ENCODE measurements at places on chromosomes 5 and 9. TPM values are rescaled to one million over a fixed set of nuclear protein-coding genes. Genes with fewer than 3 reads are reported as not detected.

DNA sequence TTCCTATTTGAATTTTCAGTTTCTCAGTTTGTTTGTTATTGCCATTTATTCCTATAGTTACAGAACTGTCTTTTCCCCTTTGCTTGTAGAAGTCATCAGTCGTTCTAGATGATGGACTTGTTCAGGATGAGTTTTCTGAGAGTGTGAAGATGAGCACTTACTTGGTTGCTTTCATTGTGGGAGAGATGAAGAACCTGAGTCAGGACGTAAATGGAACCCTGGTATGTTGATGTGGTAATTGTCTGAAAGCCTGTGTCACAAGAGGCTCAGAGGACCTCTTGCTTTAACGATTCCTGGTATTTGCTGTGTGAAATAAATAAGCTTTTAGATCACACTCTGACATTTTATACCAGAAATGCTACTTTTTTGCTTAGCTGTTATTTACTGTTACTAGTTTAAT, 50.6 kb downstream of the LNPEP start:
- DNase-seq: no peak

- no peak for DNase-seq
These were observed 19.6 kb downstream of the UGCG start for GRCh38 chr9:111916234-111916645.

DNA sequence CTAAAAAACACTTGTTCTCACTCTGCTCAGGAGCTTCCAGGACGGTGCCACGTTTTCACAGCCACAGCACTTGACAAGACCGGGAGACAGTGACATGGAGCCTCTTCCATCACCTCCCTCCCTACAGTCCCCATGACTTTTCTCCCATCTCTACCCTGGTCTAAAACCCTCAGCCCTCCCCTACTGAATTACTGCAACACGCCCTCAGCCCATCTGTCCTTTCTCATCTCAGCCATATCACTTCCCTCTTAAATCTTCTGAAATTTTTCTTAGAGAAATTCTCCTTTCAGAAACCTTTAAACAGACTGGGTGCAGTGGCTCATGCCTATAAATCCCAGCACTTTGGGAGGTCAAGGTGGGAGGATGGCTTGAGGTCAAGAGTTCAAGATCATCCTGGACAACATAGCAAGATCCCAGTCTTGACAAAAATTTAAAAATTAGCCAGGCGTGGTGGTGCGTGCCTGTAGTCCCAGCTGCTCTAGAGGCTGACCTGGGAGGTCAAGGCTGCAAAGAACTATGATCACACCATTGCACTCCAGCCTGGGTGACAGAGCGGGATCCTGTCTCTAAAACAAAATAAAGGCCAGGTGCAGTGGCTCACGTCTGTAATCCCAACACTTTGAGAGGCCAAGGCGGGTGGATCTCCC, 125.8 kb downstream of the MYO10 start:
- DNase-seq: no peak

GRCh38 chr5:153094333-153094732, 396.1 kb upstream of the GRIA1 start:
- DNase-seq: no peak

DNA sequence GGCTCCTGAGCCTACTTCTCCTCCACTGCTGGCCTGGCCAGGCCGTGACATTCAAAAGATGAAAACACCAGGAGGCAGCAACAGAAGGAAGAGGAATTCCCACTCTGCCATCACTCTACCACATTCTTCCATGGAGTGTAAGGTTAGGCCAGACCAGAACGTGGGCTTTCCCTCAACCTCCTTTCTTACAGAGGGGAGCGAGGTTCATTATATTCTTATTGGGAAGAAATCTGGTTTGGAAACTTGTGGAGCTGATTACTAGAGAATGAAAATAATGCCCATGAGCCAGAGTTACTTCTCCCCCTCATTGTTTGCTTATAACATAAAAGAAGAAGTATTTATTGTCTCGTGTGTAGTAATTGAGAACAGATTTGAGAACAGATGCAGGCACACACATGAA, 136.3 kb upstream of the BASP1 start:
- DNase-seq: no peak

DNA sequence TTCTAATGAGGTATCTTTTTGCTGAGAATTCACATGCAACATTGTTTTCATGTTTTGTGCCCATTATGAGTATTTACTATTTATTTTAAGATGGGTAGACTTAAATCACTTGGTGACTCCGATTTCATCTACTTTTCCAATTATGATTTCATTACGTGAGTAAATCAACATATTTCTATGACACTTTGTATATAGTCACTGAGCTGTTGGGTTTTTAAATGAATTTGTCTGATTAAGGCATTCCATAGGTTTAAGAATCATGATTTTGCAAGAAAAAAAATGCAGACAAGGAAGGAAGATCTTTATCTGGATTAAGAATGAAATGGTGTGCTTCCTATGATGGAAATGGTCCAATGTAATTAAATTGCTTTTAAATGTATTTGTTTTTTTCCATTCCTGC, 661.9 kb downstream of the ANXA1 start:
- no peak for DNase-seq

DNA sequence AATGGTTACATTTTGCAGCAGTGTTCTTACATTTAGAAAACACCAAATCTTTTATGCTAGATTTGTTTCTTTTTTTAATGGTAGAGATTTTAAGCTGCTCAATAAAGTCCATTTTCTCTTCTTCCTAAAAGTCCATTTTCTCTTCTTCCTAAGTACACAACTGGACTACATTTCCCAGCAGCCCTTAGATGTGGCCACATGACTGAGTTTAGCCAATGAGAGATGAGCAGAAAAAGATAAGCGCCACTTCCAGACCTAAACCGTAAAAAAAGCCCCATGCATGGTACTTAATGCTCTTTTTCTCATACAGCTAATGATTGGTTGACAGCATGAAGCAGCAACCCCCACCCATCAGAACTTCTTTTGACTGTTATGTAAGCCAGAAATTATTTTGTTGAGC, 206.7 kb downstream of the FAM114A2 start:
- peak; percentile 6 for DNase-seq

Gene IFNA21
- total RNA-seq: not detected

Gene CDC25C
- total RNA-seq: 39.8 TPM

Gene C1QTNF2
- total RNA-seq: not detected

Gene PCDHB14
- total RNA-seq: 0.55 TPM

Gene SPATA31A1
- total RNA-seq: not detected

Gene RGS7BP
- not detected for total RNA-seq
